ENCODE measurements at places on chromosomes 13 and 19.

DNA sequence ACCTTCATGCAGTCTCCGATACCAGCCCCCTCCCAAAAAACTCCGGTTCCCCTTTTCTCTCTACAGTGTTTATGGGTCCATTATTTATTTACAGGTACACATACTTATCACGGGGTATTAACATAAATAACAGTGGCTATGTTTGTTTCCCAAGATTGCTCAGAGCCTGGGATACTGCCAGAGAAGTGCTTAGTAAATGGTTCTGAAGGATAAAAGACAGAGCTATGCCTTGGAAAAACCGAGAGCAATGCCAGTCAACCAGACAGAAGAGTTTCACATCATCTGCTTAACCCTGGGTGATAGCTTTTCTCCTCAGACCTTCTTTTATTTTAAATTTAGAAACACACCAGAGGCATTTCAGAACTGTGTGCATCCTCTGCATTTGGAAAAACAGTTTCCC, 61.3 kb downstream of the NUFIP1 start:
- no peak for DNase-seq

DNA sequence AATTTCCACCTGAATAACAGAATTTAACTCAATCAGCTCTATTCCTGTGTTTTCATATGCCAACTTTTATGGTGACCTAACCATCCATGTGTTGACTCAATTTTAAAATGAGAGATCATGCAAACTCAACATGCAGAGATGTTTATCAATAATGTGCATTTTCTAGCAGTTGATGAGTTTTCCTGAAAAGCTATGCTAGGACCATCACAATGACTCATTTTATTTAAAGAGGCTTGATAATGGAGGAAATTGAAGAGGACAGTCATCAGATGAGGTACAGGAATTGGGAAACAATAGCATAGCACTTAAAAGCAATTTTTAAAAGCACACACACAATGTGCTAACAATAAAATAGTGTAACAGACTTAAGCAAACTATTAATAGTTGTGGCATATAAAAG, 127.1 kb downstream of the VWA8 start:
- no peak for DNase-seq

DNA sequence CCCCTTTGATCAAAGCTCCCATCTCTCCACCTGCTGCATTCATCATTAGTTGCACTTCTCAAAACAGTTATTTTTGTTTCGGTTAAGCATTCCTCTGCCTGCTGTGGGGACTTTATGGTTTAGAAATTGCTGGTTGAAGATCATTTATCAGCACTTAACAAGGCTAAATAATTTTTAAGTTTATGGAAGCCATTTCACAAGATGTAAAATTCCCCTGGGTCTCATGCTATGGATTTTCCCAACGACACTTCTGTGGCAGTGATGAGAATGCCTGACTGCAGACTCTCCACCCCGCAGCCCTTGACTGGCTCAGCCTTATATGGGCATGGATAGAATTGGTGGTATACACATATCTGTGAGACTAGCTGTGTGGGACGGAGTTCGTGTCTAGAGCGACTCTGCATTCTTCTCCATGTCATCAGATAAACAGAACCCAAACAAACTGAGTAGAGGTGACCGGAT, 52.8 kb downstream of the COL4A2 start:
- no peak for DNase-seq

- no peak for DNase-seq
These were observed 81.1 kb downstream of the CHST8 start for GRCh38 chr19:33702606-33703437.

GRCh38 chr19:46731584-46731983, 14.3 kb upstream of the FKRP start:
- DNase-seq: no peak

GRCh38 chr13:50392977-50393376, 377.7 kb downstream of the KCNRG start:
- no peak for DNase-seq

DNA sequence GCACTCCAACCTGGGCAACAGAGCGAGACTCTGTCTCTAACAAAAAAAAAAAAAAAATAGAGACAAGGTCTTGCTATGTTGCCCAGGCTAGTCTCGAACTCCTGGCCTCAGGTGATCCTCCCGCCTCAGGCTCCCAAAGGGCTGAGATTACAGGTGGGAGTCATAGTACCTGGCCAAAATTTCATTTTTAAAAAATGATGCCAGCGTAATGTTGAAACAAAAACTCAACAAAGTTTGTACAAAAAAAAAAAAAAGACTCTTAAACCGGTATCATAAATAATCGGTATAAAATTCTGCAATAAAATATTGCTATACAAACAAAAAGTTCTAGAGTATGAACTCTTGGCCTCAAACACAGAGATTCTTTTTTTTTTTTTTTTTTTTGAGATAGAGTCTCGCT, 3.5 kb downstream of the GMFG start:
- DNase-seq: no peak

GRCh38 chr19:51146751-51147150, 4.7 kb downstream of the SIGLEC7 start:
- DNase-seq: no peak

DNA sequence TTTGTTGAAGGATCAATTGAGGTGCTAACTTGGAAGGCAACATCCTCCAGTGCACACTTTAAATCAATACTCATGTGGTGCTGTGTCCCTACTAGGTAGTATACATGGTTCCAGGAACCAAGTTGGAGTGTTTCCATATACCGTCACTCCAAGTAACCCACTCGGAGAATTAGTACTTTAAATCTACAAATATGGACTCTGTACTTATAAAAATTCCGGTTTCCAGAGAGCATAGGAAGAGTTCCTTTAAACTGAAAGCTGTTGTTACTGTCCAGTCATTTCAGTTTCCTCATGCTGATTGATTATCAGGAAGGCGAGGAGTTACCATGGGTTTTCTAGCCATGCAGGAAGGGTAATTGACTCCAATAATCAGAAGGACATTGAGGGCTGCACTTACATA, 7.2 kb downstream of the CPB2 start:
- no peak for DNase-seq

- DNase-seq: no peak
These were observed 21.9 kb downstream of the ANKRD27 start for GRCh38 chr19:32652894-32653598.

DNA sequence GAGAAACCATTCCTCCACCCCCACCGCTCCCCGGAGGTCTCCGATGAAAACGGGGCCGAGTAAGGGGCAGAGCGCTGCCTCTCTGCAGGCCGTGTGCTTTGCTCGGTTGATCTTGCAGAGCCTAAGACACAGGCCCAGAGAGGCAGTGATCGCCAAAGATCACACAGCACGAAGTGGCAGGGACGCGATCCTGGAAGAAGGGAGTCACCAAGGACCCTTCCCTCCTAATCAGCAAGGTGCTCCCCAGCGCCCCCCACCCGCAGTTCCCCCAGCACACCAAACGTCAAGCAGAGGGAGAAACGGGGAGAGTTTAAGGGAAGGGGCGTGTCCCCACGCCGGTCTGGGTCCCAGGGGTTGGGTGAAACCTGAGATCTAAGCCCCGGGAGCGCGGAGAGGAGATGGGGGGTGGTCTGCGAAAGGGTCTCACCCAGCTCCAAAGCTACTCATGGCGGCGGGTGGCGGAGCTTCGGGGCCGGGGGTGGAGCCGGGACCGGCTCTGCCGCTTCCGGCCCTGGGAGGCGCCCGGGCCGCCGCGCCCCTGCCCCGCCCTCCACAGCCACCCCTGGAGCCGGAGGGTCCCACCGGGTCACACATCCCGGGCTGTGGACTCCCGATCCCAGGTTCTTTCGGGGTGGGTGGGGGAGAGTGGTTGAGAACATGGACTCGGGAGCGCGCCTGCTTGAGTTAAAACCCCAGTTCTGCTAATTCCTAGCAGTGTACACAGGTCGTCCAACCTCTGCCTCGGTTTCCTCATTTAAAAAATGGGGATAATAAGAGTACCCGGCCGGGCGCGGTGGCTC, at the start of gene EML2:
Gene EML2, minus strand, starts transcription at position 468 of the 800 bp plus-strand sequence. Its CDS starts 21 bp downstream, at position 447.
- DNase-seq: peak; percentile 48

GRCh38 chr13:48121733-48122132, 26.8 kb upstream of the MED4 start:
- no peak for DNase-seq

- DNase-seq: no peak
These were observed 257.6 kb downstream of the DLEU7 start for GRCh38 chr13:50585674-50586413.

- no peak for DNase-seq
These were observed 19.1 kb upstream of the KLF12 start for GRCh38 chr13:74153316-74153715.

DNA sequence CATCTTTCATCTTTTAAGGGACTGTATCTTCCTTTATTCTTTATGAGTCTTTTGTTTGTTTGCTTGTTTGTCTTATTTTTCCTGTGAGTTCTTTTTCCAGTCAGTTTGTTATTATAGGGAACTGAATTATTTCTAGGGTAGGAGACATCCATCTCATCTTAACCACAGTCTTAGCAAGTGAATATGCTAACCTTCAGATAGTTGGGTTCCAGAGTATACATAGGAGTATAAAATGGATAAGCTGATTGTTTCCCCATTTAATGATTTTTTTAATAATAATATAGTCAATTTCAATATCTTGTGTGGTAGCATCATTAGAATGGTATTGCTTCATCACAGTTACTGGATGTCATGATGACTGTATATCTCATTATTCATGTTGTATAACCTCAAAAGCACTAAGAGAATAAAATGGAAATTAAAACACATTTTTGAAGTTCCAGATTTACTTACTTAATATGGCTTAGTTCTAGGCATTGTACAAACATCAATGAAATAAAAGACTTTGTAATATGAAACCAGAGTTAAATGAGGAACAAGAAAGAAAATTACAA, 33.0 kb downstream of the GPC6 start:
- DNase-seq: no peak

DNA sequence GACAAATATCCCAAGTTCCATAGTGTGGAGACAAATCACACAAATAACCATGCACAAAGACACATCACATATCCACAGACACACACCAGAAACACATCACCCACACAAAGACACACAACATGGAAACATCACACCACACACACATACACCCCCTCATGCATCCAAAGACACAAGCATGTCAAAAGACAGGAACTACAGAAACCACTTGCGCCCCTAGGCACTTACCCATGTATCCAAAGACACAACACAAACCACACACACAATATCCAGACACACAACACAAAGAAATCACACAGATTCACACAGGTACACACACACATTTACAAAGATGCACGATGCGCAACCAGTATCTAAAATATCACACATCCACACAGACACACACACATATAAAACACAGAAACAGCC, 901 bp downstream of the DPF1 start:
- no peak for DNase-seq

- DNase-seq: no peak
These were observed 5.5 kb downstream of the KATNAL1 start for GRCh38 chr13:30301827-30302226.

DNA sequence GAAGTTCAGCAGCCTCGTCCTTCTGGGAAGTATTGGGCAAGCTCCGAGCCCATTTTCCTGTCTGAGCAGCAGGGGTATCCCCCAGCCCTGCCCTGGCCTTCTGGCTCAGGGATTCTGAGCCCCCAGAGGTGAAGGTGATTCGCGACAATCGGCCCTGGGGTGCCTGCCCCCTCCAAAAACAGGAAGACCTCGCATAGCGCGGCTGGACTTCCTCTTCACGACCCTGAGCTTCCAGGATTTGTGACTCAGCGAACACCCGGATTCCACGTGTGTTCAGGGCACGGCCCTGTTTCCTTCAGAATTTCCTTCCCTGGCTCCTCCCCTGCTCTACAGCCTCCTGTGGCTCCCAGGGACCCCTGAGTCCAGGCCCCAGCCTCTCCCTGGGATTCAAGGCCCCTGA, at the start of gene SEMA6B:
Gene SEMA6B, minus strand, starts transcription at position 116 of the 400 bp plus-strand sequence. CDS start 1,227 bp downstream, outside the sequence.
- DNase-seq: no peak

GRCh38 chr13:32877491-32877890, 138.7 kb upstream of the KL start:
- no peak for DNase-seq

- no peak for DNase-seq
These were observed 646.4 kb downstream of the TBC1D4 start for GRCh38 chr13:74835579-74835978.

GRCh38 chr13:95833719-95834118, 156.8 kb downstream of the DNAJC3 start:
- DNase-seq: no peak

DNA sequence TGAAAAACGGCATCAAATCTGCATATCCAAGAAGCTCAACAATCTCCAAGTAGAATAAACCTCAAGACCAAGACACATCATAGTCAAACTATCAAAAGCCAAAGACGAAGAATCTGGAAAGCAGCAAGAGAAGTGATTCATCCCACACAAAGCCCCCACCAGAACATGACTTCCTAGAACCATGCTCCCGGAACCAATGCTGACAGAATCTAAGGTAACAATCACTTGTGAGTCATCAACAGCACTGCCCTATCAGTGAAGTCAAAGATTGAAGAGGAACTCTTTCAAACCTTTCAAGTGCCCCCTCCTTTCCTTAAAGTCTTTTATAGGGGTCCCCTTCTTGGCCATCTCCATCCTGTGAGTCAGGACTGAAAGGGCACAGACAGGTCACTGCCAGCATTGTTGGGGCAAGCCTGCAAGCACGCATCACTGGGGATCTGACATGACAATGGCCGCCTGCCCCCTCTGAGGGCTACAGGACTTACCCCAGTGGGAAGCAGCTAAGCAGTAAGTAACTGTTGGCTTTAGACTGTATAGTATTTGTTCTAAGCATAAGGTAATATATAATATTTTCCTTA, at the start of gene CCDC70:
Gene CCDC70, plus strand, starts transcription at position 247 of the 578 bp plus-strand sequence. CDS start 3,443 bp downstream, outside the sequence.
- DNase-seq: no peak

DNA sequence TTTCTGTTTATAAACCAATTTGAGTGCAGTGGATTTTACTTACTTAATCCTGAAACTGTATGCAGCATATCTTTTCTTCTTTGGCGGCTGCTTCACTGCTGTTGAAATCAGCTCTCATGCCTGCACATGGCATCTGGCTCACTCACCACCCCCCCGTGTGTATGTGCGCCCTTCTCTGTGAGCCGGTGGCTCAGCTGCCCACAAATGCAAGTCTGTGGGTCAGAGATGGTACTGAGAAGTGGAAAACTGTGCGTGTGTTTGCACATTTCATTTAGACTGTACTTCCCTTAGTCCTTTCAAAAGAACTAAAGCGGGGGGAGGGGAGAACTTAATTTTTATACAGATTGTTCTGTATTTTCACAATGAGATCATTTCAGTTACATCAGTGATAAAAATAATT, 307.6 kb downstream of the SHISA2 start:
- peak; percentile 55 for DNase-seq

GRCh38 chr13:43085545-43085944, 62.2 kb downstream of the DNAJC15 start:
- DNase-seq: peak; percentile 7

DNA sequence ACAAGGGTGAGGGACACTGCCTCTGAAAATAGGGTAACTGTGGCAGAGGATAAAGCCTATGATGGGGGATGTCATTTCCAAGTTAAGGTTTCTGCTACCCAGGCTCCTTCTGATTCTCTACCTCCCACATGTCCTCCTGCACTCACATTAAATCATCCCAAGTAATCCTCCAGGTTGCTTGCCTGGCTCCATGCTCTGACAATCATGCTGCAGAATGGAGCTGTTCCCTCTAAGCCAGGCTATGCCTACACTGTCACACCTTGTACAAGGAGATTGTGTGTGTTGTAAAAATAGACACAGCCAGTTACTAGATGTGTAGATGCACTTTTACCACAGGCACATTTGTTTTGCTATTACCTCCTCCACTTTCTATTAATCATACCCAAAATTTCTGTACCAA, 8.0 kb downstream of the ZNF416 start:
- DNase-seq: no peak

Data from RPMI8226 (cell line).